ENCODE measurements at places on chromosomes 7 and 10. TPM values are rescaled to one million over a fixed set of nuclear protein-coding genes. Genes with fewer than 3 reads are reported as not detected.

The SPDYE2 gene
- not detected for total RNA-seq

The LRRC4 gene
- total RNA-seq, result 1.6 TPM

The GPR26 gene
- not detected for total RNA-seq

The ADAM12 gene
- 7.1 TPM for total RNA-seq

The TMEM273 gene
- total RNA-seq, result not detected

The NOD1 gene
- 2.9 TPM for total RNA-seq

DNA sequence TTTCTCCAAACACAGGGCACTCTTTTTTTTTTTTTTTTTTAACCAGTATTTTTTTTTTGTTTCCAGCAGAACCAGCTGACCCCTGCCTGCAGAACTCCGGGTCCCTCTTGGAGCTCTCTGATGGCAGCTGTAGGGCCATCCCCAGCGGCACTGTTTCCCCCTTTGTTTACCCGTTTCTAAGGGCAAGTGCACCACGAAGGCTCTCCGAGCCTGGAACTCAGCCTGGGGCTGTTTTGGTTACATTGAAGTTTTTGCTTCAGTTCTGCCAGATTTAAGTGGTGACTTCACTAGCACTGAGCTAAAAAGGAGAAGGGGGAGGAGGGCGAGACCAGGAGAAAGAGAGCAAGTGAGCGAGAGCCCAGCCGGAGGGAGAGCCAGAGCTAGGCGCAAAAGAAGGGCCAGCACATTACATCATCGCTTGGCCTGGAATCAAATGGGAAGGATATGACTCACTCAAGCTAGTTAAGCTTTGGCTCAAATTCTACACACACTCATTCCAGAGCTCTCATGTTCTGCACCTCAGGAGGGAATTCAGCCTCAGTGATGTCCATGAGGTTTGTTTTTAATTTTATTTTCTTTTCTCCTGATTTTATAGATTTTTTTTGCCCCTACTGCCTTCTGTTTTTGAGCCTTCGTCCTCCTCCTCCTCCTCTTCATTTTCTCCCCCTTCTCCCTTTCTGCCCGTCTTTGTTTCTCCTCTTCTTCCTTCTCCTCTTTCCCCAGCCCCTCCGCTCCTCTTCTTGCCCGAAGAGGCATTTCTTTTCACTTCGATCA lies 272.3 kb downstream of the TRIL start:
- DNase-seq, result peak; percentile 99

GRCh38 chr10:29734962-29735627 lies 100.3 kb upstream of the SVIL start:
- DNase-seq, result no peak

DNA sequence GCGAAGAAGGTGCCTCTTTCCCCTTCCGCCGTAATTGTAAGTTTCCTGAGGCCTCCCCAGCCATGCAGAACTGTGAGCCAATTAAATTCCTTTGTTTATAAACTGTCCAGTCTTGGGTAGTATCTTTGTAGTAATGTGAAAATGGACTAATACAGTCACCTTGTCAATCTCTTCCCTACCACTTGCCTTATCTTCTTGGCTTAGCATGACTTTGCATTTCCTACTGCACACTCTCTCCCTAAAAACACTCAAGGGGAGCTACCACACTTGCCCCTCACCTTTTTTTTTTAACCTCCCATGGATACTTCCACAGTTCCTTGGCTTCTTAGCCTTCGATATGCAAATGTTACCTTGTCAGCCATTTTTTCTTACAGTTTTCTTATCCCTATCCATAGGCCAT lies 7.4 kb upstream of the CDK6 start:
- DNase-seq, result no peak

DNA sequence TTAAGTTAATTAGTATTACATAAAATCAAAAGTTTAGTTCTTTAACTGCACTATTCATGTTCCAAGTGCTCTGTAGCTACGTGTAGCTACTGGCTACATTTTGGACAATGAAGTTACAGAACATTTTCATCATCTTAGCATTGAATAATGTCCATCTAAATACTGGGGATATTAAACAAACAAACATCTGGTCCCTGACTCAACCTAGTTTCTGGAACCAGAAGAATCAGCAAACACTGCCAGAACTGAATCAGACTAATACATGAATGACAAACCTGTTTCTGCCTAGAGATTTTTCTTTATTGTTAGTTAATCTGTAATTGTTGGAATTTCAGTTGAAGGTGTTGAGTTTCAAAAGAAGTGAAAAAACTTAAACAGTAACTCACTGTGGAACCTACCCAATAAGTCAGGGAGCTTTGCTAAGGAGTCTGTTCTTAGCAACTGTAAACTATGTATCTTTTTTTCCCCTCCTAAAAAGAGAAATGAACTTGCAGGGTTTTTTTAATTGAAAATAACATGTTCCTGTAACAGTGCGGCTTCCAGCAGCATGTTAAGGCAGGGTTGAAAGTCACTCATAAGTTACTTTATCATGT lies 58.3 kb downstream of the CDK13 start:
- peak; percentile 34 for DNase-seq

- no peak for DNase-seq
Measured at GRCh38 chr10:8311526-8312070, 257.1 kb downstream of the GATA3 start.

GRCh38 chr7:55056577-55057480 lies 38.0 kb downstream of the EGFR start:
- DNase-seq, result no peak

- DNase-seq, result no peak
Measured at GRCh38 chr10:53434413-53434812, 661.8 kb upstream of the MBL2 start.

- no peak for DNase-seq
Measured at GRCh38 chr10:15254808-15255648, 86.5 kb upstream of the NMT2 start.

GRCh38 chr10:86162036-86162435 lies 204.6 kb downstream of the GRID1 start:
- DNase-seq, result no peak

DNA sequence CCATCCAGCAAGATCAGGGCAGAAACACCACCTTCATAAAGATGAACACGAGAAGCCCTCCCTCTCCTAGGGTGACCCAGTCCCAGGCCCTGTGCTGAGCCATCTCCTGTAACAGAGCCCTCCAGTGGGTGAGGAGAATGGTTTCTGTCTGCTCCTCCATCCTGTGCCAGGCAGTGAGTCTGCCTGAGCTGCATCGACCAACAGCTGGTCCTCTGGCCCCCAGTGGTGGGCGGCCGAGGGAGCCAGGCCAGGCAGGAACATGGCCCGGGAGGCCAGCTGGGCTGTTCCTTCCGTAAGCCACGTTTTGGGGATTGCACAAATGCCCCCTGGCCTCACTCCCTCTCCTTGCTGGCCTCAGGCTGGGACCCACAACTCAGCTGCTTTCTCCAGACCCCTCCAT lies 73.5 kb downstream of the GRB10 start:
- no peak for DNase-seq

- no peak for DNase-seq
Measured at GRCh38 chr7:29924006-29924405, 65.6 kb downstream of the SCRN1 start.

DNA sequence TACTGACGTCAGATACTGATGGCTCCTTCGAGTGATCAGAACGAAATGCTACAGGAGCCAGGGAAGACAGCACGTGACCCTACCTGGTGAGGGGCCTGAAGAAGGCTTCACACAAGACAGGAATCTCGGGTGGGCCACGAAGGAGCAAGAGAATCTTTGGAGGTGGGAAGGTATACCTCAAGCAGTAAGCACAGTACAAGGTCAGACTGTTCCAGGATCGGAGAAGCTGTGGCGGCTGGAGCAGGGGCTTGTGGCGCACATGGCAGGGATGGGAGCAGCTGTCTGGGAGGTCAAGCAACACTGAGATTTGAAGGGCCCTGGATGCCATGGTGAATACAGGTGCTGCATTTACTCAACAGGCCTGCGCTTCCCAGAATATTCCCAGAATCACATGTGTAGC lies 45.4 kb downstream of the C10orf143 start:
- no peak for DNase-seq

DNA sequence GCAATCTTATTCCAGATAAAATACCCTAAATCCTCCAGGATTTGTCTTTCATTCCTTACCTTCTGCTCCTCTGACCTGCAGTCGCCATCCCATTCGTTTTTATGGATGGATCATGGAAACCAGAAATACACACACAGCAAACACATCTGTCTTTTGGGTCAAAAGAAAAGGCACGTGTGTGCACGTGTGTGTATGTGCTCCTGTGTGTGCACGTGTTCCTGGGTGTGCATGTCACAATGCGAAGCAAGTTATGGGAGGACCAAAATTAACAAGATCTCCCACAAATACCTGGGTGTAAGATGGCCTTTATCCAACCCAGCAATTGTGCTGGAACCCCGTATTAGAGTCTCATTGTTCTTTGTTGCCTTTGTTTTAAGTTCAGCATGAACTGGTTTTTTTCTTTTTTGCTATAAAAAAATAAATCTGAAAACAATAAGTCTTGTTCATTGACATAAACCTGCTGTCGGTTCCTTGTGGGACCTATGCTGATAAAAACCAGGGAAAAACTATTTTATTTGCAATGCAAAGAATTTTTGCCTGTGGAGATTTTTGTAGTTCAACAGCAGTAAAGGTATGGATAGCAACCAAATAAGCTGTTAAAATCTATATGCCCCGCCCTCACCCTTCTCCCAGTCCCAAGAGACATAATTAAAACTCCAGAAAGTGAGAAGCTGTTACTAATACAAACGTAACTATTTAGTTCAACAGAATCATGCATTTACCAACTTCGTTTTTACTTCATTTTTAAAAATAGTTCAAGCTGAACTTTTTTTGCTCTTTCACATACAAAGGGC lies 229.6 kb downstream of the CREB5 start:
- DNase-seq, result no peak

GRCh38 chr10:3766046-3766756 lies 18.8 kb downstream of the KLF6 start:
- no peak for DNase-seq

DNA sequence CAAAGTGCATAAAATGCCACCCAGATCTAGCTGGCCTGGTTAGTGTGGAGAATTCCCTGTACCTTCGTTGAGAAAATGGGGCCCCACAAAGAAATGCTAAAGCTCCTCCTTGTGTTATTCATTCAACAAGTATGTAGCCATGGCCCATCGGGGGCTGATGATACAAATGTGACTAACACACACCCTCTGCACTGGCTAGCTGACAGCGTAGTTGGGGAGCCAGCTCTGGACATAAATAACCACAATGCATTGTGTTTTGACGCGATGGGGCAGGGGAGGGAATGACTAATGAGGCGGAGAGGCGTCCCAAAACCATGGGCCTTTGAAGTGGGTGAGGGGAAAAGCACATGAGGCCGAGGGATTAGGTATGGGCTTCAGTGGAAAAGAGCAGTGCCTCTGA lies 28.2 kb upstream of the ASL start:
- peak; percentile 96 for DNase-seq
